Left ventricle myocardium superior (tissue), 1 donor: ENCODE measurements at places on chromosomes 1 and 21. TPM values are rescaled to one million over a fixed set of nuclear protein-coding genes. Genes with fewer than 3 reads are reported as not detected.

The GUCA2A gene
- not detected for total RNA-seq

The SLC25A34 gene
- total RNA-seq = 52.8 TPM

The RNU1-4 gene
- total RNA-seq = 4,234 TPM

The BOLA1 gene
- 16.7 TPM for total RNA-seq

The POU3F1 gene
- total RNA-seq = not detected
